ENCODE measurements at places on chromosomes 16 and 17.
A peak's percentile ranks its signal among the peaks of the same experiment; 100 is the strongest.

- no peak for DNase-seq
These were observed 58.5 kb downstream of the ADAMTS18 start for GRCh38 chr16:77376358-77376757.

GRCh38 chr16:66622863-66623262 is 18.4 kb downstream of the CMTM3 start:
- DNase-seq: no peak

DNA sequence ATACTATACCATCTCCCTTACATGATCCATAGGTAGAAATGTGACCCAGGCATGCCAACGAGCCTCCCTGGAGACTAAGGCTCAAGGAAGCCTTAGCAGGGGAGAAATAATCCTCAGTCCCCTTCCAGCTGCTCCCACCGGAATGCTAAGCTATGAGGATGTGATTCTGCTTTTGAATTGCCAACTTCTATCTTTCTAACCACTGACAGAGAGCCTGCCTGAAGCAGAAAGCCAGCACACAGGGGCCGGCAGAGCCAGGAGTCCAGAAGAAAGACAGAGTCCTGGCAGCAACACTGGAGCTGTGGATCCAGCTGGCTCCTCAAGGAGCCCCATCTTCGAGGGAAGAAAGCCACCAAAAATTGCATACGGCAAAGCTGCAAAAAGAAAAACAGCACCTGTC is 579.6 kb upstream of the CDH5 start:
- DNase-seq: no peak

DNA sequence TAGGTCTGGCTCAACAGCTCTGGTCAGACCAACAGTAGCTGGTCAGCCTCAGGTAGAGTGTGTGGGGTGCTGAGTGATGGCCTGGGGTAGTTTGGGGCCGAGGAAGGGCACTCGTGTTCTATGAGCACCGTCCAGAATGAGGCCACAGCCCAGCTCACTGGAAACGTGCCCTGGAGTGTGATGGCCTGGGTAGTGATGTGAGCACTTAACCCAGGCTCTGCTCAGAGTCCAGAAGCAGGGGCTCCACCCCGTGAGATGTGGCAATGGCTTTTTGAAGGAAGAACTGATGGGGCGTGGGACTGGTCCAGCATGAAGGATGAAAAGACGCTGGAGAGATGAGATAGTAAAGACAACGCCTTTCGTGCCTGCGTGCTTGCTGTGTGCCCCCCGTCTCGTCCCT is 35.3 kb downstream of the NTN1 start:
- no peak for DNase-seq

- no peak for DNase-seq
These were observed 929 bp downstream of the SLC25A11 start for GRCh38 chr17:4938688-4939545.

DNA sequence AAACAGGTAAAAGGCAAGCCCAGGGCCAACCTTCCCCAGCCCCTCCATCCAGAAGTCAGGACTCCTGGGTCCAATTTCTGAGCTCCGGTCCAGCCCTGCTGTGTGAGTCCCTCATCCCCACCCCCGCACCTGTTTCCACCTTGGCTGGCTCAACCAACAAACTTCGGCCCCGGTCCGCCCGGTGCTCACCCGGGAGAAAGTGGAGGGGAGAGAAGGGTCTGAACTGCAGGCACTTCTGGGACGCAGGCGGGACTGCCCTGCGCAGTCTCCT is 541 bp downstream of the RHBDF2 start:
- no peak for DNase-seq

DNA sequence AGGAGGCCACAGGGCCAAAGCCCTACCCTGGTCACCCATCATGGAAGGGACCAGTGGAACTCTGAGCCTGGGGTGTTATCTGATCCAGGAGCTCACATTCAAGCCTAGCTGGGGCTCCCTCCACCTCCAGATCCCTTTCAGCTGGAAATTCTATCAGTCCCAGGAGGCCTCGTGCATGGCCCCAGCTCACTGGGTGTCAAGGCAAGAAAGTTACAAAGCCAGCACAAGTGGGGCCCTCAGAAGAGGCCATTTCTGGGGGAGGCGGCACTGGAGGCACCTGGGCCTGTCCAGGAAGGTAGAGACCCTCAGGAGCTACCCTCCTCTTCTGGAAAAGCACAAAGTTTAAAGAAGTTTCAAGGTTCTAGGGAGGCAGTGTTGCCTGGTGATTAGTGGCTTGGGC is 4.8 kb downstream of the CA7 start:
- DNase-seq: no peak

DNA sequence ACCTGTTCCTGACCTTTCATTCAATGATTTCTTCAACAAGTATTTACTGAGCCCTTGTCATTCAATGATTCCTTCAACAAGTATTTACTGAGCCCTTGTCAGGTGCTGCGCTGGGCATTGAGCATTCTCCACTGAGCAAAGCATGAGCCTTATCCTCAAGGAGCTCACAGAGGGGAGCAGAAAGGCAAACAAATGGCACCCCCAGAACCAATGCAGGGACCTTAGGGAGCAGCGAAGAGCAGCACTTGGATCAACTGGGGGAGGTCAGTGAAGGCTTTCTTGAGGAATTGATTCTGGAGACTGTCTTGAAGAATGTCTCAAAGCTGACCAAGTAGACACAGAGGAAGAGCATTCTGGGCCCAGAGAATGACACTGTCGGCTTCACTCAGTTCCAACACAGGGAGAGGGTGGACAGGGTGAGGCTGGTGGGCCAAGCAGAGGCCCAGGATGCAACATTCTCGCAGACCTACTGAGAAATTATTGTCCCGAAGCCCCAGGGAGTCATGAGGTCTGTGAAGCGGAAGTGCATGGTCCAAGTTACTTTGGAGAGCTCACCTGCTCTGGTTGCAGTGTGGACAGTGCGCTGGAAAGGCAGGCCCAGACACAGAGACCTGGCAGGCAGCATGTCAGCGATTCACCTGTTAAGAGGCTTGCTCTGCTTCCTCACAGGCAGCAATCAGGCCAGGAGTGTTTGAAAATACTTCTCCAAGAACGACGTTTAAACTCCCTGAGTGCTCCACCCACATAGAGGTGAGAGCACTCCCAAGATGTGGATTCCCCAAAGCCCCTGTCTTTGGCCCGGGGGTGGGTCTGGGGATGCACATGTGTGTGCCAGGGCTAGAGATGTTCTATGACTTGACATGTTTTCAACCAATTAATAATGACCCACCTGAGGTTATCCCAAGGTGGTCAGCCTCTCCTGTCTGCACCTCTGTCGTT is 3.2 kb upstream of the MPO start:
- DNase-seq: no peak

GRCh38 chr16:63982741-63983140 is 1139.1 kb downstream of the CDH11 start:
- DNase-seq: no peak

DNA sequence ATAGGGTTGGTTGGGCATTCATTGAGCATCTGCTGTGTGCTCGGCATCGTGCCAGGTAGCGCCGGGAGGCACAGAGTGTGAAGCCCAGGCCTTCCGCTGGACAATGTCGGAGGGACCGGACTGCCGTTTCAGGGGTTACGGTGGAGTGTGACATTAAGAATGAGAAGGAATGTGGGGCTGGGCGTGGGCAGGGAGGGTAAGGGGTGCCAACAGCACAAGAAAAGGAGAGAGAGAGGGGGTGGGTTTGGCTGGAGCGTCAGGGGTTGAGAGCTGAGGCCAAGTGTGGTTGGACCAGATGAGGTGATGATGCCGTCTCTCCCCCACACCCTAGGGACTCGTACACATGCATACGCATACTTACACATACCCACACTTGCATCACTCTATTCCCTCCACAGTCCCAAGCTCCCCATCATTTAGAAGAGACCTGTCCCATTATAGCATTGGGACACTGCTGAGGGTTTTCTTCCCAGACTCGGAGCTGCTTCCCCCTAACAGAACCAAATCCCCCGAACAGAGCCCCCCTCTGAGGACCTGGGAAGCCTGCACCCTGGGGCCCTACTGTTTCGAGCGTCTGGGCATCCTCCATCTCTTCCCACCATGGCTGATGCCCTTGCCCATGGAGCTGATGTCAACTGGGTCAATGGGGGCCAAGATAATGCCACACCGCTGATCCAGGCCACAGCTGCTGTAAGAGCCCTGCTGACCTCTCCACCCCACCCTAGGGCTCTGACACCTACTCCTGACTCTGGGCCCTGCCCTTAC is 3.3 kb upstream of the KCTD11 start:
- DNase-seq: no peak

DNA sequence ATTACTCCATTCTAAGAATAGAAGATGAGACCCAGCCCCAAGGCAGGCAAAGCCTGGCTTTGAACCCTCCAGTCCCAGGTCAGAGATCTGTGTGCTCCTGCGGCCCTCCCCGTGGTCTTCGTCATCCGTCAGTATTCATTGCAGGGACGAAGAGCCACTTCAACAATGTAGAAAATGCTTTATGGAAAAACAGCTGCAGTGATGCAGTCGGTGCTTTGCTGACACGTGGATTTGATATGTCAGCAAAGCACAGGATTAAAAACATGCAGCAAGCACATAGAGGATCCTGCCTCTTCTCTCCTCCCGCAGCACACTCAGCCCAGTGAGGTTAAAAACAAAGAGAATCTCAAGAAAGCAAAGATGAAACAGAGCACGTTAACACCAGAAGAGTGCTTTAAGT is 117.1 kb upstream of the AXIN2 start:
- DNase-seq: no peak

GRCh38 chr16:86604436-86605193 is 26.3 kb downstream of the FOXL1 start:
- DNase-seq: peak; percentile 21

DNA sequence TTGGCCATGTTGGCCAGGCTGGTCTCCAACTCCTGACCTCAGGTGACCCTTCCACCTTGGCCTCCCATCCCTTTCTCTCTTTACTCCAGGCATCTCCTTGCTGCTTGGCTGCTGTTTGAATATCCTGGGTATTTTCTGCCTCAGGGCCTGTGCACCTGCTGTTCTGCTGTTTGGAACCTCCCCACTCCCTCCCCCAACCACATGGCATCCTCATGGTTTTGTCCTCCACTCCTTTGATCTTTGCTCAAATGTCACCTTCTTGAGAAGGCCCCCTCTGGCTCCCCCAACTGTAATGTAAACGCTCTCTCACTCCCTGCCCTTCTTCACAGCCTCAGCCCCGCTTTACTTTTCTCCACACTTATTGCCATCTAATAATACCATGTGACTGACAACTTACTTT is 152.0 kb downstream of the GSG1L start:
- no peak for DNase-seq

- DNase-seq: no peak
These were observed 13.8 kb upstream of the BCAR1 start for GRCh38 chr16:75264999-75265910.

DNA sequence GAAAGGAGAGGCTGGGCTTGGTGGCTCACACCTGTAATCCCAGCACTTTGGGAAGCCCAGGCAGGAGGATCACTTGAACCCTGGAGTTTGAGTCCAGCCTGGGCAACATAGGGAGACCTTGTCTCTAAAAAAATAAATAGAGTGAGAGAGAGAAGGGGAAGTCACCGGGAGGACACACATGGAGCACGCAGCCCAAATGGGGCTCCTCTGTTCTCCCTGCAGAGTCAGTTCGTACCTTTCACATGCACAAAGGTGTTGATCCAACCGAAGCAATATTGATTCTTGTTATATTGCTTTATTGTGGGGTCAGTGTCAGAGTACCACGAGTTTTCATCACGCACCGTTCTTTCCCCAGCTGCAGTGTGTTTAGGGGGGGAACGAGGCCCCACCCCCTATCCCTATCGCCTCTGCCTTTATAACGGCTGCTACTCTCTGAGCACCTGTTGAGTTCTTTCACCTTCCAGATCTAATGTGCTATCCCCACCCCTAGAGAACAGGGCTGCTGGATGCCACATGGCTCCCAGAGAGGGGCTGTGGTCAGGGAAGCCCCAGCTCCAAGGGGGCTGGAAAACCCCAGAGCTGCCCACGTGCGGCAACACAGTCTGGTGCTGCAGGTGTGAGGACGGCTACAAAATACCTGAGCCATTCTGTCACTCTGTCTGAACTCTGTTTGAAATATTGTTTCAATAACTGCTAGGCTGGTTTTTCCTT is 1.0 kb upstream of the TMEM235 start:
- no peak for DNase-seq

GRCh38 chr16:78211946-78212345 is 112.5 kb downstream of the WWOX start:
- no peak for DNase-seq

- no peak for DNase-seq
These were observed 15.2 kb upstream of the KPNA2 start for GRCh38 chr17:68020409-68020756.

DNA sequence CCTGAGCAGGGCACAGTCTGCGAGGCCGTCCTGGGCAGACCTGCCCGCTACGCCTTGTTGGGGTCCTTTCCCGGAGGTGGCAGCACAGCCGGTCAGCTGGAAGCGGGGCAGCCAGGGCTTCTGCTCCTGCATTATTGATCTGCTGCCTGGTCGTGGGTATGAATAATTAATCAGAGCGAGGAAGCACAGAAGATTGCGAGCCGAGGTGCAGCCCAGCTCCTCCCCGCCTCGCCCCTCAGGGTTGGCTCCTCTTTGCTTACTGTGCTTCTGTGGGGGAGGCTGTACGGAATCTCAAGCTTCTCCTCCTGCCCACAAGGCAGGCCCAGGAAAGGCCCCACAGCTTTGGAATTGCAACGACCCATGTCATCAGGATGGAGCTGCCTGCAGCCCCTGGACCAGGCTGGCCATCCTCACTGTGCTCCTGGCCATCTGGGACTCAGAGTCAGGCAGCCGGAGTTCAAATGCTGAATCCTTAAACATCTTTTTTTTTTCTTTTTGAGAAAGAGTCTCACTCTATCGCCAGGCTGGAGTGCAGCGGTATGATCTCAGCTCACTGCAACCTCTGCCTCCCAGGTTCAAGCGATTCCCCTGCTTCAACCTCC is 25.6 kb downstream of the TRARG1 start:
- no peak for DNase-seq

DNA sequence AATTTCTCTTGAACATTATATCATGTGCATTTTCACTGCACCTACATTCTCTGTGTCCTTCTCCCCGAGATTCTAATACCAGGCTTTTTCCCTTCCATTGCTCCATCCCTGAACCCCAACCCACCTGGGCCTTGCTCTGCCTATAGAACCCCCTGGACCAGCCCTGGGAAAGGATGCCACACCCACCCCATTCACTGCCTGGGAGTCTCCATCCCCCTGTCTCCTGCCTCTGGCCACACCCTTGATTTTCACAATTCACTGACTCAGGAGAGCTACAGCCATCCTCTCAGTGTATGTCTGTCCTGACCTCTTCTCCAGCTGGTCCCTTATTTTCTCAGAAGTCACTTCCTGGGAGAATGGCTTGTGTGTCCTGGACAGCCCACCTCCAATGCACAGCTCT is 27.9 kb upstream of the NGFR start:
- DNase-seq: no peak

- DNase-seq: no peak
These were observed 35.2 kb downstream of the CIBAR2 start for GRCh38 chr16:85077039-85077438.

Data from CD4-positive, alpha-beta T cell treated with Interleukin-15 for 4 hours (primary cell).